ENCODE measurements at places on chromosomes 11 and 22.
A peak's percentile ranks its signal among the peaks of the same experiment; 100 is the strongest.

DNA sequence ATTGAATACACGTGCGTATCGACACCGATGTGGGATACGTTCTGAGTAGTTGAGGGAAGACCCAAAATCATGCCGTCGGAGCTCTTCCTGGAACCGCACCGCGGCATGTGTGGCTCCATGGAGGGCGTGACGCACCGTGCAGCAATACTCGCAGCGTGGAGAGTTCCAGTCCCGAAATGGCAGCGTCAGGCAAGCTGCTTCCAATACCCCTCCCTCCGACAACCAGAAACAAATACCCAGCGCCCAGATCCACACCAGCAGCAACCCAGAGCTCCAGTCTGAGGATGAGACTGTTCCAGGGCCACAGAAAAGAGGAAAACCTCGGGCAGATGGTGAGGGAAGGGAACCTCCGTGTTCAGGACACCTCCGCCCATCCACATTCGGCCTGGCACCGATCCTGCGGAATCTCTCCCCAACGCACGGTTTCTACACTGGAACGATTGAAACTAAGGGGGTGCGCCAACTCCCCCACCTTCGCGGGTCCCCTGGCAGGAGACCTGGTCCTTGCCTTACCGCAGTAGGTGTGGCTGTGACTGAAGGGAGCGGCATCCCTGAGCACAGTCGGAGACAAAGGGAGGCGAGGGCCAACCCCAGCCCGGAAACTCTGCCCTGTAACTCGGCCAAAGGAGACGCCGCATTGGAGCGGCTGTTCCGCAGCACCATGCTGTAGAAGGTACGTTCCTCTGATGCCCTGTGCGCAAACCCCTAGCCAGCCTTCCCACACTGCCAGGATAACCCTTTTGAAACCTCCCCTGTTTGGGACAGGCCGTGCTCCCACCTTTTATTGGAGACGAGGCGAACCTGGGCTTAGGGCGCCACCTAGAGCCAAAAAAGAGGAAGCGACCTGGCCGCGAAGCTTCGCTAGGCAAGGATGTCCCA is 28.2 kb downstream of the DBX1 start:
- DNase-seq: peak; percentile 37

DNA sequence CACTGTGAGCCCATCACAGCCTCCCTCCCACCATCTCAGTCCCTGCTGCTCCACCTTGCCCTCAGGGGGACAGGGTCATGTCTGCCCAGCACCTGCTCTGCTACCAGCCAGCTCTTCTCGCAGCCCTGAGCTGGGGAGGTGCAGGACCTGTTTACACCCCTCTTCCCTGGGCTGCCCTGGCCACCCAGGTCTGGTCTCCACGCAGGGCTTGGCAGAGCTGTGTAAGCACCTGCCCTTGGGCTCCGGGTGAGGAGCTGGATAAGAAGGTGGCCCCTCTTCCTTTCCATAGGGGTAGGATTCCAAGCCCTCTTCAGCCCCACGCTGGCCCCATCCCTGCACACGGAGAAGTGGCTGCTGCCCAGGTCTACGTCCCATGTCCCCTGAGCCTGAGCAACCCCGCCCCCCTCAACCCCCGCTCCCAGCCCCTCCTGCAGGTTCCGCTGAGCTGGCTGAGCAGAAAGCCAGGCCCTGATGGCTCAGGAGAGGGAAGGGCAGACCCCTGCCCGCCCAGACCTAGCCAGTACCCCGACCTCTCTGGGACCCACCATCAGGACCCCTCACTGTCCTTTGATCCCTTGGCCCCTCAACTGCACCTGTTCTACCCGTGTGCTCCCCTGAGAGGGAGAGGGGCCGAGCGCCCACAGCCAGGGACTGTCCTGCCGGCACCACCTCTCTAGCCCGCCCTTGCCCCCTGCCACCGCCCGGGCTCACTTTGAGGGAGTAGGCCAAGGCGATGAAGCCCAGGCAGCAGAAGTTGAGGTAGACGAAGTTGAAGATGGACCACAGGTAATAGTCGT is 3.2 kb downstream of the IFITM10 start:
- no peak for DNase-seq

DNA sequence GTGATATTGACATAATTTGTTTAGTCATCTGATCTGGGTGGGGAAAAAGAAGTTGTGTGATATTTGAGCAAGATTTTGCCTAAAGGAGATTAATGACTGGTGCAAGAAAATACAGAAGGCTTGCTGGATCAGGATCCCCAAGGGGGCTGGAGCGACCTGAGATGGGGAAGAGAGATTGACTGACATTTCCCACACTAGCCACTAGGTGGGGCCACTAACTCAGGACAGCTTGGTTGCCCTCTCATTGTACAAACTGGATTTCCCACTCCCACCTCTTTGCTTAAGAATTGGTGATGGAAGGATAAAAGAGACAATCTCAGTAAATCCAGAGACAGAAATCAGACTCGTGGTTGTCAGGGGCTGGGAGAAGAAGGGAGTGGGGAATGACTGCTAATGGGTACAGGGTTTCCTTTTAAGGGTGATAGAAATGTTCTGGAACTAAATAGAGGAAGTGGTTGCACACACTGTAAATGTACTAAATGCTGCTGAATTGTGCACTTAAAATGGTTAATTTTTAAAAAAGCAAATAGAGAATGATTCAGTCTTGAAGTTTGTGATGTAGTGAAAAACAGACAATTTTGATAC is 50.7 kb downstream of the CTTN start:
- DNase-seq: no peak

DNA sequence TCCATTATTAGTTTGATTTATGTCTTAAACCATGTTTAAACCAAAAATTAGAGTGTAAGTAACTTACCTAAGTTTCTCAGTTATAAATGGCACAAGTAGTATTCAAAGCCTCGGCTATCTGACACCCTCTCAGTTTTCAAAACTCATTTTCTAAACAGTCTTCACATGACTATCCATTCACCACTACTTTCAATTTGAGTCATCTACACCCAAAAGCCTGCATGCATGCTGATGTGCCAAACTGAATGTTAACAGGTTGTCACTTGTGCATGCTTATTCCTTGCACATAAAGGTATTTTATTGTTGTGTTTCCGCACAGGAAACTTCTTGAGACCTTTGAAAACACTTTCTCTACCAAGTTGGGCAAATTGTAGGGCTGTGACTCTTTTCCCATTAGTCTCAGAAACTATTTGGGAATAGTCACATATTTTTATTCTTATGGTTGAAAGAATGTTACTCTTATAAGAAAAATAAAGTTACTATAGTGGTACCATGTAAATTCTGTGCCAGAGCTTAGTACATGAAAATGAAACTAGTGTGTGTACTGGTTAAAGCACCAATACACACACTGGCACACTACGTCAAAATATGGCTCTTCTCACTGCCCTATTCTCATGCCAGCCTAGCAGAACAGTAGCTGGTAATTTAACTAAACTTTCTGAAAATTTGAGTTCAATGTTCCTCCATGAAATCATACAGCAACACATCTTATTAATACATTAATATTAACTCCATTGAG is 2.2 kb upstream of the OR51E2 start:
- DNase-seq: no peak

- no peak for DNase-seq
Observed at GRCh38 chr11:130435671-130436070, 7.3 kb upstream of the ADAMTS8 start.

DNA sequence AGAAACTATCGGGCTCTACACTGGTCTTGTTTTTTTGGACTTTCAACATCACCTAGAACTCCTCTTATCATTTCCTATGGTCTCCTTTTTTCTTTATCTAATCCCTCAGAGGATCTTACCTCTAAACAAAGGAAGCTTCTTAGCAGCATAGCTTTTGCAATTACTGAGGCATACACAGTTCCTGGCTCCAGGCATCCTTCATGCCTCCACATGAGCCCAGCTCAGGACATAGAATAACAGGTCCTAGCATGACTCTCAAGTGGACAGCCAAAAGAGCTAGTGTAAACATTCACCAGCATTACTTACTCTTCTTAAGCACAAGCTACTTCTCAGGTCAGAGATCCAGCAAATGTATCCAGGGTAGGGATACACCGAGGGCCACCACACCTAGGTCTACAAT is 17.1 kb downstream of the CFAP300 start:
- DNase-seq: no peak

GRCh38 chr11:8220261-8221045 is 43.2 kb downstream of the LMO1 start:
- DNase-seq: no peak

DNA sequence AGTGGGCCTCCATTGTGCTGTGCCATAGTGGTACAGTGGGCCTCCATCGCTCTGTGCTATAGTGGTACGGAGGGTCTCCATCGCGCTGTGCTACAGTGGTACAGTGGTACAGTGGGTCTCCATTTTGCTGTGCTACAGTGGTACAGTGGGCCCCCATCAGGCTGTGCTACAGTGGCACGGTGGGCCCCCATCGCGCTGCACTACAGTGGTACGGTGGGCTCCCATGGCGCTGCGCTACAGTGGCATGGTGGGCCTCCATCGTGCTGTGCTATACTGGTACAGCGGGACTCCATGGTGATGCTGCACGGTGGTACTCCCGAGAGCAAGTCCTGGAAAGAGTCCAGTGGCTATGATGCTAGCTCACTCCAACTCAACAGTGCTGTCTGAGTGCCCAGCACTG is 51.8 kb downstream of the SCUBE1 start:
- no peak for DNase-seq

- no peak for DNase-seq
Observed at GRCh38 chr11:108204929-108205499, 17.4 kb downstream of the NPAT start.

GRCh38 chr22:49307481-49307830 is 520.2 kb downstream of the BRD1 start:
- no peak for DNase-seq

Data from stimulated activated CD4-positive, alpha-beta T cell treated with anti-CD3 and anti-CD28 coated beads, Interleukin-12 subunit alpha, Interleukin-12 subunit beta, amount 100 ng/mL, for 24 hours (primary cell).